ENCODE measurements at places on chromosomes 12 and 14.

- DNase-seq = no peak
Observed at GRCh38 chr12:28652239-28652638, 462.0 kb downstream of the CCDC91 start.

GRCh38 chr12:74984631-74985030 lies 225.0 kb downstream of the KCNC2 start:
- no peak for DNase-seq

- DNase-seq = no peak
Observed at GRCh38 chr14:101810897-101811621, 49.5 kb downstream of the PPP2R5C start.

DNA sequence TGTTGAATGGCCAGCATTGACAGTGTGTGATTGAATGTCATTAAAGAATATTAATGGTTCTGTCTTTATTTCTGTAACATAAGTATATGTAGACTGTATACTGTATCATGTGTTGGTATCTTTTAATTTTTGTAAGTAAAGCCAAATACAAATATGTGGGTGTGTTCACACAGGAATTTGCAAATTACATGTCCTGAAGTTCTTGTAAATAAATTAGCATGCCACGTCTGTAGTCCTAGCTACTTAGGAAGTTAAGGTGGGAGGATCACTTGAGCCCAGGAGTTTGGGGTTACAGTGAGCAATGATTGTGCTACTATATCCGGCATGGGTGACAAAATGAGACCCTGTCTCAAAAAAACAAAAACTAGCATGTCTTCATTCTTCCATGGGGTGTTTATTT lies 99.1 kb downstream of the KICS2 start:
- DNase-seq = no peak

GRCh38 chr14:101460986-101461750 lies 100.1 kb upstream of the DIO3 start:
- DNase-seq = no peak

Data from NCI-H2171 (cell line).